Suppressor macrophage (primary cell): ENCODE measurements at places on chromosomes 12 and 14.

GRCh38 chr12:115799610-115800009 lies 477.9 kb downstream of the MED13L start:
- DNase-seq = no peak

- no peak for DNase-seq
Measured at GRCh38 chr14:80507292-80507869, 296.1 kb upstream of the DIO2 start.

DNA sequence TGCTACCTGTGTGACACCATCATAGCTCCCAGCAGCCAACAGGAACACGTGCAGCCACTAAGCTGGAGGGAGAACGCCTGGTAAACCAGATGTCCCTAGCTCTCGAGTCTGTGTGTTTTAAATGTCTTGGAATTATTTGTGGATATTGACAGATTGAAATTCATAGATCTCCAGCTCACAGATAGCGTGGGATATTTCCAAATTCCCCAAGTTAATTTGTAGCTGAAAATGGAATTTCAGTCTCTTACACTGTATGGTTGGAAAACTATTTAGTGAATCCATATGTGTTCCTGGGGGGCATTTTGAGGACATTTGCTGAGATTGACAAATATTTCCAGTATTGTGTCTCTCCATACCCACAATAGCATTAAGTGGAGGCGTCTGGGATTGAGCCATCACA lies 618.6 kb upstream of the TMEM132C start:
- no peak for DNase-seq

GRCh38 chr14:79569072-79569471 lies 642.2 kb downstream of the DIO2 start:
- no peak for DNase-seq

- DNase-seq = no peak
Measured at GRCh38 chr14:100739306-100739705, 12.6 kb downstream of the DLK1 start.
